CD4-positive, alpha-beta T cell treated with Interleukin-1 beta for 1 hour (primary cell): ENCODE measurements at places on chromosomes 13 and 19.
A peak's percentile ranks its signal among the peaks of the same experiment; 100 is the strongest.

DNA sequence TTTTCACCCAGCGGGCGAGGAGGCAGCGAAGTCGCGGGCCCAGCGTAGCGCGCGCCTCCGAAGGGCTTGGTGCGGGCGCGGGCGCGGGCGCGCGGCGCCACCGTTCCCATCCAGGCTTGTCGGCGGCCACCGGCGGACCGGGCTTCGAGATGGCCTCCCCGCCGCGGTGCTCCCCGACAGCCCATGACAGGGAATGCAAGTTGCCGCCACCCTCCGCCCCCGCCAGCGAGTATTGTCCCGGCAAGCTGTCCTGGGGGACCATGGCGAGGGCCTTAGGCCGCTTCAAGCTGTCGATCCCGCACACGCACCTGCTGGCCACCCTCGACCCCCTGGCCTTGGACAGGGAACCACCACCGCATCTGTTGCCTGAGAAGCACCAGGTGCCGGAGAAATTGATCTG is at the start of gene WDR88:
TSS of gene WDR88 (plus strand) at position 94 of the 400 bp plus-strand sequence. CDS start at position 150, 56 bp downstream.
- no peak for DNase-seq

DNA sequence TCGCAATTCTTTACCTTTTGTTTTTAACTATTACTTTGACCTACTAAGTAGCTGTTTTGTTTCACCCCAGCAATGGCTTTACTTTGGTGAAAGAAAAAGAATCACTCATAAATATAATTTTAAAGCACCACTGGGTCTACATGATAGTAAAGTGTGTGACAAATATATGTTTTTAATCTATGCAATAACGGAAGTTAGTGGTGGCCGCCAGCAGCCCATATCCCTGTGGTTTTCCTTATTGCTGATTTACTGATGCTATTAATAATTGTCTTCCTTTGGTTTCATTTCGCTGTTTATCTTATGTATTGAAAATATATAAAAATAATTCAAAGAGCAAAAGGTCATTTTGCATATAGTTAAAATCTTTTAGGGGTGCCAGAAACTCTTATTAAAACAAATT is 491.3 kb downstream of the DIAPH3 start:
- no peak for DNase-seq

GRCh38 chr19:42176649-42176989 is 40.9 kb downstream of the DEDD2 start:
- no peak for DNase-seq

DNA sequence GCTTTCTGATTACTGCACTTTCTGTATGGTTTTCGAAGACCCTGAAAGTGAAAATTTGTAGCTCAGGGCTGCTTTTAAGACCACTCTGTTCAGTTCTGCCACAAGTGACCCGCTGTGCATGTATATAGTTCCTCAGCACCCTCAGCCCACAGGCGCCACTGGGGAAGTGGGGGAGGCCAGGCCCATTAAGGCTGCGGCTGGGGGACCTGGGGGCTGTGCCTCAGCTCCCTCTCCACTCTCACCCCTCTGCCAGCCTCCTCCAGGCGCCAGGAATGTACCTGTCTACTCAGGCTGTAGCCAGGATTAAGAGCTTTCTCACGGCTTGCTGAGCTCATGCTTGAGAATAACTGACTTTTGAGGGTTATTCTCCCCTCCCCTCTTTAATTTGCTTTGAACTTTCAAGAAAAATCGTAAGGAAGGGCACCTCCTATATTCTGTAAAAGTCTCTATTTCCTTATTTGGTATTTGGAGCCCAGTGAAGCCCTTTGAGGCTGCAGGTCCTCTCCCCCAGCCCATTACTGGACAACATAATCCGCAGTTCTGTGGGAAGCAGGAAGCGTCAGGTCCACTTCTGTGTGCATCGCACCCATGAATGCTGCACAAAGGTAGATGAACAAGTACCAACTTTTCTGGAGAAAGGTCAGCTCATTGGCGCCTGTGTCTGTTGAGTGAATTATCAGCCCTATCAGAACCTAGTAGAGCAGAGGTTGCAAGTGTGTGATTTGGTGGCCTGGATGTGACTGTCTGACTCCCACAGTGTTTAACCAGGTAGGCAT is 29.6 kb downstream of the GJA3 start:
- DNase-seq: no peak

DNA sequence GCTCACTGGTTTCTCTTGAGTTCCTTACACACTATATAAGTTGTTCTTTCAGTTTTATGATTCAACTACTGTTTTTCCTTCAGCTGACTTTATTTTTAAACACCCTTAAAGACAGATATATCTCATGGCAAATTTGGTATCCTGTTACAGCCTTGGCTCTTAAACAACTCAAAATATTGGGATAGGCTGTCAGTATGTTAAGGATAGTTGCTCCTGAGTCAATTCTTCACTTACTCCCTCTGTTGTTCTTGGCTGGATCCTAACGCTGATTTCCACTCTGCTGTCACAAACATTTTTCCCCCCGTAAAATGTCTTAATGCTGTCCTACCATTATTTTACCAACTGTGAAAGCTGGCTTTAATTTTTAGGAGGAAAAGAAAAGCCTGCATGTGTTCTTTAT is 1.2 kb downstream of the KCNRG start:
- DNase-seq: no peak

DNA sequence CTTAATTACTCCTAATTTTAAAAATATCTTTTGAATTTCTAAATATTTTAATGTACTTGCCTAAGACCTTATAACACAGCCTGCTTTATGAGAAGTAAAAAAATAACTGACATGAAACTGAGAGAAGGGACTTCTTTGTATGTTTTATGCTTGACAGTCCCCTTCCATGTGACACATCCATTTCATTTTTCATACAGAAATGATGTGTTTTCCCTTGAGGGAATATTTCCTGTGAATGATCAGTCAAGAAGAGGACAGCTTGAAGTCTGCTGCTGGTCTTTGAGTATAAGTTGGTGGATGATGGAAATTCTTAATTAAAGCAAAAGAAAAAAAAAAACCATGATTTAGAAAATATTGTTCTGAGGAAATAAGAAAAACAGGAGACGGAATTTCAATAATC is 230.4 kb upstream of the KLHL1 start:
- DNase-seq: no peak

DNA sequence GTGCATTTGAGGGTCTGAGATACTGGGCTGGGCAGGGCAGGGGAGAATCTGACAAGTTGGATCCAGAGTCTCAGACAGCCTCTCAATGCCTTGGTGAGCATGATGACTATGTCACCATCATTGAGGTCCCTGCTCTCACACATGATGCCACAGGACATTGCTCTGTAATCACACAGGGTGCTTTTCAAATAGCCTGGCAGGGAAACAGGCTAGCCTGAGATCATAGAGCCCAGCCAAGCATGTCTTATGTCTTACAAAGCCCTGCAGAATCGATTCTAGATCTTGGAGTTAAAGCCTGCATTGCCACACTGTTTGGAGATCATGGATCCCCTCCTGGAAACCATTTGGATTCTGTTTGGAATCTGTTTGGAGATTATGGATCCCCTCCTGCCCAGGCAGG is 5.3 kb downstream of the KCNN1 start:
- DNase-seq: no peak

- DNase-seq: no peak
Observed at GRCh38 chr13:61024046-61024445, 391.6 kb downstream of the PCDH20 start.

- no peak for DNase-seq
Observed at GRCh38 chr13:97640268-97640667, 206.3 kb downstream of the RAP2A start.

DNA sequence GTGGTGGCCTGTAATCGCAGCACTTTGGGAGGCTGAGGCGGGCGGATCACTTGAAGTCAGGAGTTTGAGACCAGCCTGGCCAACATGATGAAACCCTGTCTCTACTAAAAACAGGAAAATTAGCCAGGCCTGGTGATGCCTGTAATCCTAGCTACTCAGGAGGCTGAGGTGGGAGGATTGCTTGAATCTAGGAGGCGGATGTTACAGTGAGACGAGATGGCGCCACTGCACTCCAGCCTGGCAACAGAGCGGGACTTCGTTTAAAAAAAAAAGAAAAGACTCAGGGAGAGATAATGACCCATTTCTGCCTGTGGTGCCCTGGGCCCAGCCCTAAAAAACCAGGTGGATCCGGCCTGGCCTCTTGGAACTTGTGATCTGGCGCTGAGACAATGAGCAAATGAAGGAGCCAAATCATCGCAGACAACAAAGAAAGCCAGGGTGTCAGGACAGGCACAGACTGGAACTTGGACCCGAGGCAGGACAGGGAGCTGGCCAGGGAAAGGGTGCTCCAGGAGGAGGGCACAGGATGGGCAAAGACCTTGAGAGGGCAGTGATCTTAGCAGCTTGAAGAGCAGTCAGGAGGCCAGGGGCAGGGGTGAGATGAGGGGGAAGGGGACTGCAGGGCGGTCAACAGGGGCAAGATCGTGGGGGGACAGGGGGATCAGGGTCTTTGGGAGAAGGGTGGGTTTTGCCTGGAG is 962 bp upstream of the JAK3 start:
- DNase-seq: no peak

DNA sequence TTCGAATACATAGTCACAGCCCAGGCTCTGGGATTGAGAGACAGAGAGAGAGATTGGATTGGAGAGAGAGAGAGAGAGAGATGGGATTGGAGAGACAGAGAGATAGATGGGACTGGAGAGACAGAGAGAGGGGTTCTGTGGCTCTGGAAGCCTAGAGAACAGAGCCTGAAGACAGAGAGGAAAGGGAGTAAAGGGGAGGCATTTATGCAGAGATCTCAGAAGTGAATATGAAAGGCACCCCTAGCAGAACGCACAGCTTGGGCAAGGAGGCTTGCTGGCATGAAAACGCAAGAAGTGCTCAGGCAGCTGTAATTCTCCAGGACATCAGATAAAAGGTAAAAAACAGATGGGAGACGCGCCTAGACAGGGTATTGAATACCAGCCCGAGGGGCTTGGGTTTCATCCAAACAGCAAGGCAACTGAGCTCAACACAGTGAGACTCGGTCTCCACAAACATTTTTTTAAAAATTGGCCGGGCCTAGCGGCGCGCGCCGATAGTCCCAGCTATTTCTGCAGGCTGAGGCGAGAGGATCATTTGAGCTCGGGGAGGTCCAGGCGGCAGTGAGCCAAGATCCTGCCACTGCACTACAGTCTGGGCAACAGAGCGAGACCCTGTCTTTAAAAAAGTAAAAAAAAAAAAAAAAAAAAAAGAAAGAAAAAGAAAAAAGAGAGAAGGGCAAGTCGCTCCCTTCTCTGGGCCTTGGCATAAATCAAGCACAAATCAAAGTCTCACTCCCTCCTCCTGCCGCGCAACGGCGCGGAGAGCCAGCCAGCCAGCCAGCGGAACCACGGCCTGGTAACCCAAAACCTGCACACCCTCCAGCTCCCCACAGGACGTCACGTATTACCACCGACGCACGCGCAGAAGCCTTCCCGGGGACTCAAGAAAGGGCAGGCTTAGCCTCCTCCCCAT is 774 bp upstream of the PPP2R1A start:
- no peak for DNase-seq

DNA sequence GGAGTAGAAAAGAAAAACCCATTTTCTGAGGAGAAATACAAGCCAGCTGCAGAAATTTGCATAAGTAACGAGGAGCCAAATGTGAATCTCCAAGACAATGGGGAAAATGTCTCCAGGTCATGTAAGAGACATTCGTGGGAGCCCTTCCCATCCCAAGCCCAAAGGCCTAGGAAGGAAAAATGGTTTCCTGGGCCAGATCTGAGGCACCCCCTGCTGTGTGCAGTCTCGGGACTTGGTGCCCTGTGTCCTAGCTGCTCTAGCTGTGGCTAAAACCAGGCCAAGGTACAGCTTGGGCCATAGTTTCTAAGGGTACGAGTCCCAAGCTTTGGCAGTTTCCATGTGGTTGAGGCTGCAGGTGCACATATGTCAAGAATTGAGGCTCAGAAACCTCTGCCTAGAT is 444.9 kb downstream of the PCDH20 start:
- DNase-seq: no peak

- no peak for DNase-seq
Observed at GRCh38 chr13:44351505-44351854, 22.1 kb upstream of the SERP2 start.

DNA sequence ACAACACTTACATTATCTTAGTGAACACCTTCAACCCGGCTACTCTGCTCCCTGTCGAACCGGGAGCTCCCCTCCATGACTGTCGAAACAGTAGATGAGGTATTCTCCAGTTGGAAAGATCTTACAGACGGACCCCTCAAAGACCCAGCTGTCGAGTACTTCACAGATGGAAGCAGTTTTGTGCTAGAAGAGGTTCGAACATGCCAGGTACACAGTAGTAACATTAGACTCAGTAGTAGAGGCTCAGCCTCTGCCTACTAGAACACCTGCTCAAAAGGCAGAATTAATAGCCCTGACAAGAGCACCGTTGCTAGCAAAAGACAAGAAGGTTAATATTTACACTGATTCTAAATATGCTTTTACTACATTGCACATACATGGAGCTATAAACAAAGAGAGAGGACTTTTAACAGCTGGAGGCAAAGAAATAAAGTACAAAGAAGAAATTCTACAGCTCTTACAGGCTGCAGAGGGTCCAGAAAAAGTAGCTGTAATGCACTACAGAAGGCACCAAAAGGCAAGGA is 13.6 kb upstream of the SLC15A1 start:
- no peak for DNase-seq

DNA sequence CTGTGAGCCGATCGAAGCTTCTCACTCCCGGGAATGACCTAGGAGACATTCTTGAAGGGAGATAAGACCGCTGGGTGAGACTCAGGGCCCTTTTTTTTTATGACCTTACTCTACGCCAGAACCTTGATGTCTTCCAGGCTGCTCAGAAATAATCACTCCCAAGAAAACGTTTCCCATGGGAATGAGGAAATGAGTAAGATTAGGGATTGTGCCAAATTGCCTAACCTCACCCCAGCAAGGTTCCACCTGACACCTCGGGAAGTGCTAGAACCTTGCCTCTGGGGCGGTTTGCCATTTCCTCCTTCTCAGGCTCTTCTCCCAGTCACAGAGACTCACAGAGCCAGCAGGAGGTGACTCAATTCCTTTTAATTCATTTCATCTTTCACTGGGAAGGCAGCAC is 2.3 kb downstream of the SLC46A3 start:
- DNase-seq: no peak

GRCh38 chr19:28022506-28022905 is 1190.4 kb downstream of the UQCRFS1 start:
- DNase-seq: no peak

DNA sequence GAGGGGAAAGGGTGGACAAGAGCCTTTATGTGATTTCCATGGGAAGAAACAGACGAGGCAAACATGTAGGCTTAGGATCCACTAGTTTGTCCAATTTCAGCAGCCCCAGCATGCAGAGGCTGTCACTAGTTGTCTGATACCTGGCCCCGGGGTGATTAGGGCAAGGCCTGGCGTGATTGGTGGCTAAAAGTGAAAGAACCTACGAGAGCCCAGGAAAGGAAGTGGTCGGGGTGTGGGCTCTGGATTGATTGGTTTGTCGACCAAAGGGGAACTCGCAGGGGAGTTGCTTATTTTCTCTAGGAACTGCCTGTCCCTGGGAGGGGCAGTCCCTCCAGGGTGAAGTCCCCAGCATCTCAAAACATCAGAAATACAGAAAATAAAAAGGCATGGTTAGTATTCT is 64.2 kb upstream of the UQCRFS1 start:
- DNase-seq: peak; percentile 63

GRCh38 chr13:23509781-23510543 is 60.2 kb upstream of the TNFRSF19 start:
- DNase-seq: no peak
